ENCODE measurements at places on chromosomes 5 and 9. TPM values are rescaled to one million over a fixed set of nuclear protein-coding genes. Genes with fewer than 3 reads are reported as not detected.

Gene GNE
- total RNA-seq, result 21.8 TPM

Gene TRAF1
- 2.4 TPM for total RNA-seq

Gene DRD1
- not detected for total RNA-seq

Gene FAT2
- total RNA-seq, result under 0.01 TPM

Gene FOXD4L6
- 0.39 TPM for total RNA-seq

Gene PPP2R2B
- under 0.01 TPM for total RNA-seq

Gene PCYOX1L
- total RNA-seq, result 7.1 TPM

Gene PDE6A
- total RNA-seq, result 0.11 TPM

Gene IL13
- not detected for total RNA-seq

Gene FOXD4L4
- 0.43 TPM for total RNA-seq

Gene SLIT3
- 3.9 TPM for total RNA-seq

Gene HNRNPA0
- 12.1 TPM for total RNA-seq

Gene PRDM9
- not detected for total RNA-seq

Gene GABRA1
- not detected for total RNA-seq

Gene PCDHGA3
- 0.33 TPM for total RNA-seq

Gene REEP2
- 0.11 TPM for total RNA-seq

Gene ATP6V1G1
- total RNA-seq, result 114 TPM

Gene PGM5
- 3.9 TPM for total RNA-seq

Gene MACIR
- 9.0 TPM for total RNA-seq

Gene SYNPO
- not detected for total RNA-seq

Gene LECT2
- total RNA-seq, result not detected

Gene BRINP1
- 0.76 TPM for total RNA-seq

Gene NR4A3
- total RNA-seq, result not detected

Gene STK32A
- total RNA-seq, result 44.4 TPM

Gene GGTA1
- total RNA-seq, result not detected

Gene NKD2
- not detected for total RNA-seq

Gene CENPH
- total RNA-seq, result 8.2 TPM

Gene CNTLN
- 3.5 TPM for total RNA-seq

Gene YTHDC2
- 24.3 TPM for total RNA-seq

Gene CCNG1
- 174 TPM for total RNA-seq

Gene CARD6
- total RNA-seq, result 0.43 TPM

Gene LSM11
- total RNA-seq, result 5.0 TPM

Gene SOHLH1
- total RNA-seq, result not detected

Gene TOR1B
- 24.9 TPM for total RNA-seq

Gene CXCL14
- total RNA-seq, result not detected

Gene PALM2AKAP2
- 0.39 TPM for total RNA-seq

Gene PCDHB8
- total RNA-seq, result not detected

Gene ACOT12
- total RNA-seq, result not detected

Gene CER1
- total RNA-seq, result not detected

Gene GABRB2
- 0.39 TPM for total RNA-seq

Gene MYMK
- not detected for total RNA-seq

Gene IFNE
- 0.79 TPM for total RNA-seq

Gene IFNB1
- not detected for total RNA-seq

Gene WNK2
- not detected for total RNA-seq

Gene WDR41
- 108 TPM for total RNA-seq

Gene FCN2
- total RNA-seq, result not detected

Gene GPX3
- 5.9 TPM for total RNA-seq

Gene TXNDC8
- total RNA-seq, result not detected

Gene SYK
- 0.33 TPM for total RNA-seq

All from placental epithelial cell (primary cell).